ENCODE measurements at places on chromosomes 6 and 20.
A peak's percentile ranks its signal among the peaks of the same experiment; 100 is the strongest.

DNA sequence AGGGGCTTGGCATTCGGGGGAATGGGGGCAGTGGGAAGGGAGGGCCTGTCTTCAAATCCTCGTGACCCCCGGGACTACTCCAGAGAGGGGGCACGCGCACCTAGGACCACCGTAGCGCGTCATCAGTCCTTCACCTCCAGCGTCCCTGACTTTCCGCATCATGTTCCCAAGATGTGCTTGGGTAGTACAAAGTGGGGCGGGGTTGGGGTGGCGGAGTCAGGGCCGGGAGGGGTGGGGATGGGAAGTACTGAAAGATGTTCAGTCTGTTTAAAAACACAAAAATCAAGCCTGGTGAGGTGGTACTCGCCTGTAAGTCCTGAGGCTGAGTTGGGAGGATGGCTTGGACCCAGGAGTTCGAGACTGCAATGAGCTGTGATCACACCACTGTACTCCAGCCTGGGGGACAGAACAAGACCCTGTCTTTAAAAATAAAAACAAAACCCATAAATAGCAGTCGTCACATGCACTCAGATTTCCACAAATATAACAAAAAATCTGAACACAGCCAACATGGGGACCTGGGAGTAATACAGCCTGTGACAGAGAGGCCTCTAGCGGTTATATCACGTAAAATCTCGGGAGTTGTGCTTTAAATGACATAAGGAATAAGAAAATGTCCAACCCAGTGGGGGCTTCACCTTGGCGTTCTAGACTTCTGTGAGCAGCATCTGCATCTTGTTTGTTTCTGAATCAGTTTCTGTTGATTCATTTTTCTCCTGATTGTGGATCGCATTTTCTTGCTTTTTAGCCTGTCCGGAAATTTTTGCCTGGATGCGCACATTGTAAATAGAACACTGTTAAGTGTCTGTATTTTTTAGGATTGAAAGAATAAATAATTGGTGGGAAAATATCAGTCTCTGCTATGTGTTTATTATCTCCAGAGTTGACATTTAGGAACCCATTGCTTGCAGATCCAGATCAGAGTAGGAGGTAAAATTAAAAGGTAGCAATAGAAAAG is 698 bp upstream of the LRP11 start:
- DNase-seq, result peak; percentile 48

- DNase-seq, result no peak
Observed at GRCh38 chr6:46022106-46022948, 6.7 kb upstream of the CLIC5 start.

DNA sequence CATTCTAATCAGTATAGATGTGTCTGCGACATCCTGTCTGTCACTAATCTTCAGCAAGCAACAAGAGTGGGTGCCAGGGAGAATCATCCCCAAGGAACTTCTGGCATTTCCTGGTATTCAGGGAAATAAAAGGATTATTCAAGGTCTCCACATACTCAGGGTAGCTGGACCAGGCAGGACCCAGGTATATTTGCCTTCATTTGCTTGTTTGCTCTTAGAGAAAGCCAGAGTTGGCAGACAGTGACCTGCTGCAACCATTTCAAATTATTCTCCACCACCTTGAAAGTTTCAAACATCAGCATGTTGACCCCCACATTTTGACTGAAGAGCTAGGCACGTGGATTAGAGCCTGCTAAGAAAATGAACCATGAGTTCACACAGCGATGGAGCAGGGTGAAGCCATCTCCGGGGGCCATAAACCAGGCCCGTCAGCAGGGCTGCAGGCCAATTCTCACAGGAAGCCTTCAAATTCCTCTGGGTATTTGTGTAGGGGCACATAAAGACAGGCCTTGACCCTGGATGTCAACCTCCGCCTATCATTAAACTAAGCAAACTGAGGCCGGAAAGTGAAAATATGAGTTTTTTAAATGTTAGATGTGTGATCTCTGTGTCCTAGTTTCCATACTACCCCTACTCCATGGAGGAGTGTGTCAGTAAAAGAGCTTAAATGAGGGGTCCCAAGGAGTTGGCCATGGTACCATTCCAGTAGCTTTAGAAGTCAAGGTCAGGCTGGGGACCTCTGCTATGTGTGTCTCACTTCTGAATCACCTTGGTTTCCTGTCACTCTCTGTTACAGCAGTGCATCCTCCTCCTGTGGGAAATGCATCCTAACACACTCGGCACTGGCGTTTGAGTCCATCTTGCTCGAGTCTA is 32.9 kb downstream of the TRAM2 start:
- peak; percentile 43 for DNase-seq

DNA sequence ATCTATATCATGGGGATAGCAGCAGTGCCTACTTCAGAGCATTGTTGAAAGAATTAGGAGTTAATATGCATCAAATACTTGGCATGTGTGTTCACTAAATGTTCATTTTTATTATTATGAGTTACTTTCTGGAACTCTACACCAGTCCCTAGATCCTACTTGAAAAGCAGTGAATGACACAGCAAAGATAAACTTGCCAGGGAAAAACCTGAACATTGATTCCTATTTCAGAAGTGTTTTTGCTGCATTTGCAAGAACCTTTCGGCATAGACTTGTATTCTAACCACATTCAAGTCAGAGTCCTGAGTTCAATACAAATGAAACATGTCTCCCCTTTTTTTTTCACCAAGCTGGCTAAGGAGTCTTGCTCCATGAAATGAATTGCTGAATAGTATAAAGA is 187.4 kb upstream of the TAB2 start:
- peak; percentile 5 for DNase-seq

DNA sequence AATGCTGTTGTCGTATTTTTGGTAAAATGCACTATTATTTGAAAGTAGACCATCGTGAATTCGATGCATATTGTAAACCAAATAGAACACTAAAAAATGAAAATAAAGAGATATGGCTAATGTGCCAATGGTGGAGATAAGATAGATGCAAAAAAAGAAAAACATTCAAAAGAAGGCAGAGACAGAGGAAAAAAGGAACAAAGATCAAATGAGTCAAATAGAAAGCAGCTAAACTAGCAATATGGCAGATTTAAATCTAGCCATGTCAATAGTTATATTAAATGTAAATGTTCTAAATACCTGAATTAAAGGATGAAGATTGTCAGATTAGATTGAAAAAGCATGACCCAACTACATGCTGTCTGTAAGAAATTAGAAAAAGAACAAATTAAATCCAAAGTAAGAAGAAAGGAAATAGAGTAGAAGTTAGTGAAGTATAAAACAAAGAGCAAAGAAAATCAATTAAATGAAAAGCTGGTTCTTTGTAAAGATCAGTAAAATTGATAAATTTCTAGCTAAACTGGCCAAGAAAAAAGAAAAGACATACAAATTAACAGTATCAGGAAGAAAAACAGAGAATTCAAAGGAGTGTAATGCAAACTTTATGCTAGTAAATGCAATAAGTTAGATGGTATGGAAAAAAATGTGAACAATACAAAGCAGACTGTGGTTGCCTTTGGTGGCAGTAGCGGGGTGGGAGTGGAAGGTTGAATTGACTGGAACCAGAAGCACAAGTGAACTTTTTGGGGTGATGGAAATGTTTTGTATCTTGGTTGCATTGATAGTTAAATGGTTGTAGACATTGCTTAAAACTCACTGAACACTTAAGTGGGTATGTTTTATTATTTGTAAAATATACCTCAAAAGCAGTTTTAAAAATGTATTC is 44.8 kb downstream of the PTPN1 start:
- DNase-seq, result no peak

Measured in RCC 7860 (cell line).